ENCODE measurements at places on chromosomes 13 and 19. TPM values are rescaled to one million over a fixed set of nuclear protein-coding genes. Genes with fewer than 3 reads are reported as not detected.

Gene LILRA1
- total RNA-seq = 2.3 TPM

Gene RETN
- not detected for total RNA-seq

DNA sequence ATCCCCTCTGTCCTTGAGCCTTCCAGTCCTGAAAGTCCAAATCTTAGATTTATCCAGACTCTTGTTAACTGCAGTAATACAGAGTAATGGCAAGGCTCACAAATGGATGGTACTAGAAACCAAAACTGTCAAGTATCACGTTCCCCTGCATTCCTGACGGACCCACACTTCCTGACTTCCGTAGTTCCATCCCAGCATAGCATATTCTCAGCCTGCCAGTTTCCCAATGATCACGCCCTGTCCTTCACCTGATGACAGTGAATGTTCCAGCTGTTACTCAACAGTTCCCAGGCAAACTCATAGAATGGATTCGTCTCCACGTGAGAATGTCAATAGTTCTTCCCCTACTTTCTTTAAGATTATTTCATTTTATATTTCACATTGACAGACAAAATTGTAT is 33.6 kb downstream of the SLC7A1 start:
- H3K27ac ChIP-seq = no peak overlapping the region
- DNase-seq = no peak
- no peaks in the 10 kb centered on the region for H3K36me3 ChIP-seq
- no peaks in the 10 kb centered on the region for H3K4me1 ChIP-seq

- no peaks in the 10 kb centered on the region for H3K27me3 ChIP-seq
- no peak for DNase-seq
- H3K4me3 ChIP-seq = peak overlapping the region; percentile 19
- H3K27ac ChIP-seq = no peak overlapping the region
- H3K36me3 ChIP-seq = no peaks in the 10 kb centered on the region
Observed at GRCh38 chr19:29724102-29724641, 9.1 kb upstream of the C19orf12 start.

Gene CCDC70
- not detected for total RNA-seq

DNA sequence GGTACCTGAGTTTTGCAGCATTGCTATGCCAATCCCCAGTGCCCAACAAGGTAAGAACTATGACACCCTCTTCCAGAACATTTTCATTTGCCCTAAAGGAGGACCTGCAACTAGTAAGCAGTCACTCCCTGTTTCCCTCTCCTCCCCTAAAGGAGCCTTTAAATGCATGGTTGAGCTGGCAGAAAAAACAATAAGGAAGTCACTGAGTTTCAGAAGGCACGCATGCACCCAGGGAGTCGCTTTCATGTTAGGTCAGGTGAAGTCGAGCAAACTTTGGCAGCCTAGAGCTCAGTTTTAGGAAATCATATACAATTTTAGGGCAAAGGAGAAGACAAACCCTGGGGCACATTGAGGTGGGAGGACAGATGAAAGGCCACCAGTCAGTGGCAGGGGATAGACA is 11.8 kb downstream of the NLRP11 start:
- no peak overlapping the region for H3K27ac ChIP-seq
- H3K4me1 ChIP-seq = no peaks in the 10 kb centered on the region
- H3K4me3 ChIP-seq = no peak overlapping the region
- H3K27me3 ChIP-seq = no peaks in the 10 kb centered on the region
- DNase-seq = no peak

Gene SPTBN4
- total RNA-seq = 5.0 TPM

Gene GFY
- not detected for total RNA-seq
